ENCODE measurements at places on chromosomes 13 and 19.

GRCh38 chr13:95620825-95621498 lies 23.5 kb downstream of the DZIP1 start:
- no peak for DNase-seq

DNA sequence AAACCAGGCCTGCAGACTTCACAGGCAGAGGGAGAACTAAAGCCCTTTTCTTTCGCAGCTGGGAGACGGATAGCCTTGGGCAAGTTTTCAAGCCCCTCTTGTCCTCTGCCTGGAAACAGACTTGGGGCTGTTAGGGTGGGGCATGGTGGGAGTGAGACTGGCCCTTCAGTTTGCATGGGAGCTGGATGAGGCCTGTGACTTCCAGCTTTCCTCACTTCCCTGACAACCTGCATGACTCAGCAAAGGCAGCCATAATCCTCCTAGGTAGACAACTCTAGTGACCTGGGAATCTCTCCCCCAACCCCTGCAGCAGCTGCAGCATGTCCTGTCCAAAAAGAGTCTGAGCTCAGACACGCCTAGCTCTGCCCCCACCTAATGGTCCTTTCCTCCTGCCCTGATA lies 93.0 kb downstream of the POSTN start:
- no peak for DNase-seq

- DNase-seq, result no peak
These were observed 151.0 kb upstream of the TMTC4 start for GRCh38 chr13:100825557-100825956.

DNA sequence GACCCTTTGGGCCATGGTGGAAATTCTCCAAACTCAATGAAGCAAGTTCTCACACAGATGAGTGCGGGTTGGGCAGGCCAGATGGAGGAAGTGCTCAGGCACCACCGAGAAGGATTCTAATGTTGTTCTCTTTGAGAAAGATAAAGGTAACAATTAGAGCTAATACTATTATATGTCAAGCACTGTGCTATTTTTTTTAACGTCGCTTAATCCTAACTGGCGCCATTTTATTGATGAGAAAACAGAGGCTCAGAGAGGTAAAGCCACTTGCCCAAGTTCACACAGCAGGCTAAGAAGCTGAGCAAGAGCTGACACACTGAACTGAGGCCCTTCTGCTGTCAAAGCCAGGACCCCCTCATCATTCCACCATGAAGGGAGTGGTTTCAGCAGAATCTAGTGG lies 1.0 kb downstream of the FBL start:
- DNase-seq, result no peak

- no peak for DNase-seq
These were observed 47.0 kb upstream of the RAP2A start for GRCh38 chr13:97386801-97387484.

- DNase-seq, result no peak
These were observed 48.2 kb downstream of the ADGRE1 start for GRCh38 chr19:6935618-6936017.
